Cerebellar nuclear complex (tissue), 1 donor: ENCODE measurements at places on chromosomes 7 and 10.

GRCh38 chr10:117000580-117000979 is 4.4 kb downstream of the SHTN1 start:
- DNase-seq = no peak

DNA sequence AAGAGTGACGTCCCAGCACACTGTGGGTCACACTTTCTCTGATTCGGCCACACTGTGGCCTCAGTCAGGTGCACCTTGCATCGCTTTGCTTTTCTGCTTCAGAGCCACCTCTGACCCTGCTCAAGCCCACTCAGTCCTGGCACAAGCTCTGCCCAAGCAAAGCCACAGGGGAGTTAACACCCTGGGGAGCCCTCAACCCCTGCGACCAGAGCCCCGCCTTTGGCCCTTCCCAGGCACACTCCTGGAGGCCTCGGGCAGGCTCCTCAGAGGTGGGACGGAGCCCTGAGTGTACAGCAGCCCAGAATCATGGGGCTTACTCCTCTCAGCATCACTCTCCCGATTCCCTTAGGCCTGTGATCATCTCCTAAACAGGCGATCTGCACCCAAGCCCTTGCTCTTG is 71.0 kb downstream of the HIPK2 start:
- DNase-seq = no peak

GRCh38 chr10:78442836-78443550 is 409.3 kb downstream of the RPS24 start:
- DNase-seq = no peak

GRCh38 chr7:151291206-151291605 is 42.7 kb upstream of the SMARCD3 start:
- DNase-seq = no peak

GRCh38 chr10:112689327-112690072 is 242.5 kb downstream of the VTI1A start:
- no peak for DNase-seq

GRCh38 chr10:61993711-61994401 is 92.4 kb downstream of the ARID5B start:
- no peak for DNase-seq

DNA sequence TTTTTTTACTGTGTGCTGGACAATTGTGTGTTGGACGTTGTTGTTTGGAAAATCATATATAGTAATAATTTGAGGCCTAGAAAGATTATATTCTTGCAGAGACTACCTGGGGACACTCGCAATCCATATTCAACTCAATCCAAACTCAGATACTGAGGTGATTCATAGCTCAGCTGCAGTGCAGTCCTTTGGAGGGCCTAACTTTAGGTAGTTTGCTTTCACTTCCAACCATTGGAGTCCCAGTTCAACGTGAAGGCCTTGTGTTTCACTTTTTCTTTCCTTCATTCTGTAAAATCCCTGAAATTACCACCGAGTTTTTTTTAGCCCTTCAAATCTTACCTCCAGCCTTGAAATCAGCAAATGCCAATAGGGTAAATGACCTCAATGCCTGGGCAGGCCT is 32.3 kb downstream of the ATRNL1 start:
- DNase-seq = no peak

GRCh38 chr7:127346575-127347256 is 45.8 kb downstream of the ZNF800 start:
- DNase-seq = no peak

GRCh38 chr10:112721080-112721698 is 228.9 kb upstream of the TCF7L2 start:
- DNase-seq = no peak

- no peak for DNase-seq
Observed at GRCh38 chr7:66739953-66740301, 606 bp upstream of the RABGEF1 start.

DNA sequence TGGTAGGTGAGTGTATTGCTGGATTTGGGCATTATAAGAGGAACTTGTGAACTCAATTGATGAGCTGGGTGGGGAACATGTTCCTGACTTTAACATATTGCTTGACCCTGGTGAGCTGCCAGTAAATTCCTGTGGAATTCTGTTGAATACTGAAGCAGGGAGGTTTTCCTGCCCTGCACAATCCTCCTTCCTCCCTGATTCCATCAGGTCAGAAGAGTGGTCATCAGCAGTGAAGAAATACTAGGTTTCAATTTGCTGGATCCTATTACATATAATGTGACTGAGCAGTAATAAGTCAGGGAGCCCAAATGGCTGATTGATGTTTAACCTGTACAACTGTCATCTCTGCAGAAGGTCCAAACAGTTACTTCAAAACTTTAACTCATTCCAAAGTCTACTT is 581.2 kb downstream of the SUGCT start:
- no peak for DNase-seq

- DNase-seq = no peak
Observed at GRCh38 chr10:77355844-77356243, 281.8 kb downstream of the KCNMA1 start.

DNA sequence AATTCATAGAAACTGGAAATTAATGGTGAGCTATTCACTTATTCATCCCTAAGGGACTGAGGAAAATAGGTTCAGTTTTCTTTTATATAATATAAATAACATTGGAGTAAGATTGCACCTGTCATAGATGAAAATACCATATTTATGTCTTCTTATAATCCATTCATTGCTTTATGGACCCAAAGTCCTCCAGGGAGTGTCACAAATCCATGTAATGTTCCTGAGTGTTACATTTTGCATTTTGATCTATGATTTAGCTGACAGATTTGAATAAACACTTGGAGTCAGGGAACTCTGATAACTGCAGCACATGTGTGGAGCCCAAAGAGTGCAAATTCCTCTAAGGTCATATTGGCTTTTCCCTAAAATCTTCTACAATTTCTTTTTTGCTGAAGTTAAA is 484.3 kb downstream of the MDFIC start:
- DNase-seq = no peak

DNA sequence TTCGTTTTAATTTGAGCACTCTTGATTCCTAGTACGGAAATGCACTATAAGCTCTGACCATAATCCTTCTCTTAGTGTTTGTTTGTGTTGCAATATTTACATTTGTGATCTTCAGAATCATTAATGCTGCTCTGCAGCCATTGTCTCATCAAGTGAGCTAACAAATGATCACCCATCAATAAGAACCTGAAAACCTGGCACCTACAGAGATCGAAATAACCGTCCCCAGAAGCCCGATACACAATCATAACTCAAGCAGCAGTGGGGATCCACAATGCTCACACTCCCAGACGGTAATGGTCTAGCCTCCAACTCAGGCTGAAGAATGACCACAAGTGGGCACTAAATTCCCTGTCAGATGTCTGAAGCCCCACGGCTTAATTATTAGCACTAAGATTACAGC is 156.0 kb upstream of the NFE2L3 start:
- no peak for DNase-seq

DNA sequence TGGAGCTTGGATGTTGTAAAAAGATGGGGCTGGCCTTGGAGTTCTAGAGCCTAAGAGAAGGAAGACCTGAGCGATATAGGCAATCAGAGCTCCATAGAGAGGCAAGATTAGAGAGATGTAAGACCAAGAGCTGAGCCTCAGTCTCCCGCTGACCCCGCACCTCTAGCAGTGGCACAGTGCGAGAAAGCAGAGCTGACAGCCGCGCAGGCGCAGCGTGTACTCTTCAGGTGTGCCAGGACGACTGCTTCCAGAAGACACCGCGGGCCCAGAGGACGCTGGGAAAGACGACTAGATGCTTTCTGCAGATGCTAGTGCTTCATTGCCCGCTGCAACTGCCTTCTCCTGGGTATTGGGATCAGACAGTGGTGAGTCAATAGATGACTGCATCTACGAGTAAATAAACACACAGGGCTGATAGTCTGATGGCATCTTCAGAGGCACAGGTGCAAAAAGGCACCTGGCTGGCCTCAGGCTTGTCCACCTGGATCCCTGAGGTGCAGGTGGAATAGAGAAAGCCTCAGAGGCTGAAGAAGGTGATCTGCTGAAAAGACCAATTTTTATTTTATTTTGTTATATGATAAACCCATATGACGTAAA is 38.1 kb upstream of the CCDC6 start:
- DNase-seq = no peak

DNA sequence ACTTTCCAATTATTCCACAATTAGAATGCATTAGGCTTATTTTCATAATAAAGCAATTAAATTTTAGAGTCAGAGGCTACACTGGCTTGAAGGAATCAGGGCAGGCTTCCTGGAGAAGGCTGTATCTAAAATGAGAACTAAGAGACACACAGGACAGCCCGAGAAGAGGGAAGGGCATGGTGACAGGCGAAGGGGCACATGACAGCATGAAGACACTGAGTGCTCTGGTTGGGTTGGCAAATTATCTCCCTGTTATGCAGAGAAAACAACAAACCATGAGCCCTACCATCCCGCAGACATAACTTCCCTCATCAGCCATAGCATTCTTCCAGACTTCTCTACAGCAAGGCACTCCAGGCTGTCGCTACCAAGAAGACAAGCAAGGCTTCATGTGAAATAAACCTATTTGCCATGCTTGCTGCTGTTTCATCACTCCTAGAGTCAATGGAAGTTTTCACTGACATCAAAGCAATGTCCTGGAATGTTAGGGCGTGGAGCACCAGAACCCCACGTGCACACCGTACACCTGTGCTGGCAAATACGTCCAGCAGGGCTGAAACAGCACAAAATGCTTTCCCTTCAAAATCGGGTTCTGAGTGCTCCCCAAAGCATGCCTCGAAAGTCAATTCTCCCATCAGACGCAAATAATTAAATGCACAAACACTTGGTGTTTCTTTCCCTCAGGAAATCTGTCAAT is 21.3 kb downstream of the VOPP1 start:
- DNase-seq = no peak

GRCh38 chr10:13705526-13706174 is 118.9 kb downstream of the PRPF18 start:
- no peak for DNase-seq

DNA sequence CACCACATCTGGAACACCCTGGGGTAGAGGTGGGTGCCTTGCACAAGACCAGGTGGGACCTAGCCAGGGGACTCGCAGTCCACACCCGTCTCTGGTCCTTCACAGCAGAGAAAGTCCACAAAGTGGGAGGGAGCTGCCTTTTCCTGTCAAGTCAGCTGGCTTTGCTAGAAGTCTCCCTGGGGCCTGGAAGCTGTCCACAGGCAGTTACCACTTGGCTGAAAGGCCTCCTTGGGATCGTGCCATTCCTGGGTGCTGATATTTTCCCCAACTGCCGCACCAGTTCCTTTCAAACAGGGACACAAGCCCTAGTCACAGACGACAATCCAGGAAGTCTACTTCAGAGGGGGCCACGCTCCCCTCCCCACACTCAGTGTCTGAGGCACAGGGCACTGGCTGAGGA is 75.4 kb downstream of the AFAP1L2 start:
- no peak for DNase-seq

- DNase-seq = no peak
Observed at GRCh38 chr7:17651863-17652385, 288.4 kb downstream of the SNX13 start.

- no peak for DNase-seq
Observed at GRCh38 chr10:11274452-11274851, 256.8 kb downstream of the CELF2 start.

DNA sequence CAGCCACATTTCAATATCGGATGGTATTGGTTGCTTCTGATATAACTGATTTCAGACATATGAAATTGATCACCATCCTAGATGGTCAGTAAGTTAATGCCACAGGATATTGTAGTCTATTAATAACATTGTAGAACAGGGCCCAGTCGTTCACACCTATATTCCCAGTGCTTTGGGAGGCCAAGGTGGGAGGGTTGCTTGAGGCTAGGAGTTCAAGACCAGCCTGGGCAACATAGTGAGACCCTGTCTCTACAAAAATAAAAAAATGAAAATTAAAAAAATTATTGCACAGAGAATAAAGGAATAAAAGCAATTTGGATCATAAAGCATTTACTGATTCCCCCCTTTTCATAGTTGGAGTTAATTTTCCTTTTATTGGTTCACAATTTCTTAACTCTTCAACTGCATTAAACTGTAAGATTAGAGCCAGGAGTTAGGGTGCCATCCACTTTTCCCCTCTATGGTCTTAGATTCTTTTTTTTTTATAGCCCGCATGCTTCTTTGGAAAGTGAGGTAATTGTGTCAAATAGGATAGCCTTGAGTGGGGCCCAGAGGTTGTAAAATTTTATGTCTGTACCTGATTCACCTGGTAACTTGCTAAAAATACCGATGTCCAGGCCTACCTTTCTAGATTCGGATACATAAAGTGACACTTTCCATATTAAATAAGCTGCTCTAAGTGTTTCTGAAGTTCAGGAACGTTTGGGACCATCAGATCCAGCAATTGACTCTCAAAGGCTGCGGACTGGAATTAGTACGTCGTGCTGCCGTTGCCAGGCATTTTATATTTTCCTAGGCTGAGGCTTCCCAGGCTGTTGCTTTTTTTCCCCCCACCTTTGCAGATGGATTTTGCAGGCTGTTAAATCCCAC is 24.7 kb downstream of the ADK start:
- DNase-seq = no peak

DNA sequence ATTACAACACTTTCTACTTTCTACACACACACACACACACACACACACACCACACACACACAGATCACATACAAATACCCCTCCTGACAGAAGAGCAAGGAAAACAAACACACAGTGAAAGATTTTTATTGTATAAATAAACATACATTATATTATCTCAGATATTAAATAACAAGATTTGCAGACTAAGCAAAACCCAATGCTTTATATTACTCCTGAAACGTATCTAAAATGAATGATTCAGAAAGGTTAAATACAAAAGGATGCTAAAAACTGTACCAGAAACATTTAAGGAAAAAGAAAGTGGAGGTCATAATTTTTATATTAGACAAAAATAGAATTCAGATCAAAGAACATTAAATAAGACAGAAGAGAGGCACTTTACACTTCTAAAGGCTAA is 208.3 kb upstream of the NPSR1 start:
- DNase-seq = no peak

- no peak for DNase-seq
Observed at GRCh38 chr10:93352638-93353383, 129.3 kb downstream of the MYOF start.

DNA sequence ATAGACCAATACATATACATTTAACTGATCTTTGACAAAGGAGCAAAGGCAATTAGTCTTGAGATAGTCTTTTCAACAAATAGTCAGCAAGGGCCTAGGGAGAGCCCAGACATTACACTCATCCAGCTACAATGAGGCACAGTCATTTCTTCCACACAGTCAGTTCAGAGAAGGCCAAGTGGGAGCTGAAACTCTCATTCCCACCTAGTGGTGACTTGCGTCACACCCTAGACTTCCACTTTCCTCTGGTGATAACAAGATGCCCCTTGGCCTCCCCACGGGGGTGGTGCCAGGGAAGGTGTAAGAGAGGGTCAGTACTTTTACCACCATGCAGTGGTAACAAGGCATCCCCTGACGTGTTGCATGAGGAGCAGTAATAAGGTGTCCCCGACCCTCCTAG is 8.0 kb downstream of the FRMPD2 start:
- no peak for DNase-seq

DNA sequence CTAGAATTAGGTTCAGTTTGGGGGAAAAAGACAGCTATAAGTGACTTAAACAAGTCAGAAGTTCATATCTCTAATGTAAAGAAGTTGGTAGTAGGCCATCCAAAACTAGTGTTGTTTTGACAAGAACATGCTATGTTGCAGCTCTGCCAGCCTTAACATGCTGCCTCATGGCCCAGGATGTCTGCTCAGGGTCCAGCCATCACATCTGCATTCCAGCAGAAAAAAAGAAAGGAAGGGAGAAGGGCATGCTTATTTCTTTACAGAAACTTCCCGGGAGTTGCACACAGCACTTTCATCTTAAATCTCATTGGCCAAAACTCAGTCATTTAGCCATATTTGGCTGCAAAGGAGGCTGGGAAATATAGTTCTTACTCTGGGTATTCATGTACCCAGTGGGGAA is 400.4 kb upstream of the PODXL start:
- no peak for DNase-seq
